Cardiac ventricle fibroblast (primary cell): ENCODE measurements at places on chromosomes 12 and 14. TPM values are rescaled to one million over a fixed set of nuclear protein-coding genes. Genes with fewer than 3 reads are reported as not detected.

The KRT75 gene
- not detected in 2 replicates for total RNA-seq

The ENDOU gene
- total RNA-seq, result not detected in 2 replicates

The SFSWAP gene
- total RNA-seq, result 17.1 and 22.8 TPM in 2 replicates

The SLC6A15 gene
- total RNA-seq, result 2.9 and 3.2 TPM in 2 replicates

The TSPAN19 gene
- total RNA-seq, result not detected in 2 replicates

The FOXM1 gene
- total RNA-seq, result 2.6 and 4.2 TPM in 2 replicates

The TCP11L2 gene
- 18.8 and 24.2 TPM in 2 replicates for total RNA-seq

The GNG2 gene
- total RNA-seq, result 13.2 and 16.4 TPM in 2 replicates

The PROX2 gene
- total RNA-seq, result not detected in 2 replicates

The KLHL33 gene
- 0.31 TPM in 1 of 2 replicates, not detected in the other for total RNA-seq

The LGMN gene
- 127 and 137 TPM in 2 replicates for total RNA-seq

The REP15 gene
- total RNA-seq, result 0.75 and 1.2 TPM in 2 replicates
